Right ventricle myocardium superior (tissue), 1 donor: ENCODE measurements at places on chromosomes 2 and 18. TPM values are rescaled to one million over a fixed set of nuclear protein-coding genes. Genes with fewer than 3 reads are reported as not detected.
A peak's percentile ranks its signal among the peaks of the same experiment; 100 is the strongest.

DNA sequence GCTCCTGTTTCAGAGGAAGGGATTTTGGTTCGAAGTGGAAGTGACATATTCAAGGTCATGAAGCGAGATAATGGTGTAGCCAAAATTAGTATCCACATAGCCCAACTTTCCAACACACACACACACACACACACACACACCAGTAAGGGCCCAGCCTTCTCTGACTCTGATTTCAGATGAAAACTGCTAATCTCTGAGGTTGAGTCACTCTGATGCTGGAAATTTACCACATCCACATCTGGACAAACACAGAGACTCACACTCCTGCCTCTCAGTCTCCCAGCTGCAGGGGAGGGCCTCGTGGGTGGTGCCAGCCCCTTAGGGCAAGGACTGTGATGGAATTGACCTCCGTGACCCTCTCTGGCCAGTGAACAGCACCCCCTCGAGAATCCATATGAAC is 29.0 kb upstream of the SLC35F6 start:
- no peak for DNase-seq

GRCh38 chr2:24179683-24180082 is 4.8 kb downstream of the FAM228A start:
- DNase-seq: no peak

- DNase-seq: no peak
Measured at GRCh38 chr2:130834091-130834930, 2.4 kb upstream of the ARHGEF4 start.

The NPHP1 gene
- total RNA-seq: 4.5 TPM

DNA sequence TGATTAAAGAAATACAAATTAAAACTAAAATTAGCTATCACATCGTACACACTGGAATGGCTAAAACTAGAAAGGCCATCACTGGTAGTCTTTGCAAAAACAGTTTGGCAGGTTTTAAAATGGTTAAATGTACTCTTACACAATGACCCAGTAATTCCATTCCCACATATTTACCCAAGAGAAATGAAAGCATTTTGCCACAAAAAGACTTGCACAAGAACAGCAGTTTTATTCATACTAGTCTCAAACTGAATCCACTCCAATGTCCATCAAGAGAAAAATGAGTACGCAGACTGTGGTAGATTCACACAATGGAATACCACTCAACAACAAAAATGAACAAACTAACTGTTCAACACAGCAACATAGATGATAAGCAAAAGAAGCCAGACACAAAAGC is 29.1 kb downstream of the SP140L start:
- DNase-seq: no peak

The MYCN gene
- total RNA-seq: 0.24 TPM

- peak; percentile 74 for DNase-seq
Measured at GRCh38 chr2:66433945-66434678, 813 bp upstream of the MEIS1 start.

GRCh38 chr2:28349546-28350165 is 43.0 kb upstream of the FOSL2 start:
- no peak for DNase-seq

GRCh38 chr18:73235491-73235890 is 367.7 kb upstream of the NETO1 start:
- DNase-seq: no peak

- DNase-seq: no peak
Measured at GRCh38 chr2:219775506-219775905, 148.1 kb downstream of the SLC4A3 start.
